ENCODE measurements at places on chromosomes 1 and 21.

DNA sequence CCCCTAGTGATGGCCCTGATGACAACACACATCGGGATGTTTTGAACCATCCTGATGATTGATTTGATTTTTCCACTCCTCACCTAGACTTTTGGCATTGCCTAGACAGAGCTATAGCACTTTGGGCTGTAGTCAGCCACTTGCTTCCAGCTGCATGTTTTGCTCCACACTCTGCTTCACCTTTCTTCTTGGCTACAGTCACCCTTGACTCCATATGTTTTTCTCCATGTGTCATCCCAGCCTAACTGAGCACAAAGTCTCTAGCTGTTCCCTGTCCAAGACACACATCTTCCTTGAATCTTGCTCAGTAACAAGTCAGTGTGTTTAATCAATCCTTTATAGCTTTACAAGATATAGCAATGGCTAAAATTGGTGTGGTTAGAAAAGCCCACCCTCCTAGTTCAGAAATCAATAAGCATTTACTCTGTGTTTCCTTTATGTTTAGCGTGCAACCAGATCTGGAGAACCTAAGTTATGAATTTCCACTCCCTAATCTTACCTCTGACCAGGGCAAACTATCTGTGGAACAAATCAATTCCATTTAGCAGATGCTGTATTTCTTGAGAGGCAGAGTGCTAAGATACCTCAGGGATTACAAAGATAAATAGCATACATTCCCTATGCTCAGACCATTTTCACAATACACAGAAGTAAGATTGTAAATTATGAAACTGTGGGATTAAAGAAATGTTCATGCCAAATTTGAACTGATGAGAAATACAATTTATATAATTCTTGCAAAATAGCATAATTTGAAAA lies 98.4 kb upstream of the LYPLAL1 start:
- no peak for DNase-seq

GRCh38 chr1:153364156-153364555 lies 6.5 kb downstream of the S100A9 start:
- no peak for DNase-seq

GRCh38 chr1:113389359-113389952 lies 859 bp upstream of the MAGI3 start:
- no peak for DNase-seq

DNA sequence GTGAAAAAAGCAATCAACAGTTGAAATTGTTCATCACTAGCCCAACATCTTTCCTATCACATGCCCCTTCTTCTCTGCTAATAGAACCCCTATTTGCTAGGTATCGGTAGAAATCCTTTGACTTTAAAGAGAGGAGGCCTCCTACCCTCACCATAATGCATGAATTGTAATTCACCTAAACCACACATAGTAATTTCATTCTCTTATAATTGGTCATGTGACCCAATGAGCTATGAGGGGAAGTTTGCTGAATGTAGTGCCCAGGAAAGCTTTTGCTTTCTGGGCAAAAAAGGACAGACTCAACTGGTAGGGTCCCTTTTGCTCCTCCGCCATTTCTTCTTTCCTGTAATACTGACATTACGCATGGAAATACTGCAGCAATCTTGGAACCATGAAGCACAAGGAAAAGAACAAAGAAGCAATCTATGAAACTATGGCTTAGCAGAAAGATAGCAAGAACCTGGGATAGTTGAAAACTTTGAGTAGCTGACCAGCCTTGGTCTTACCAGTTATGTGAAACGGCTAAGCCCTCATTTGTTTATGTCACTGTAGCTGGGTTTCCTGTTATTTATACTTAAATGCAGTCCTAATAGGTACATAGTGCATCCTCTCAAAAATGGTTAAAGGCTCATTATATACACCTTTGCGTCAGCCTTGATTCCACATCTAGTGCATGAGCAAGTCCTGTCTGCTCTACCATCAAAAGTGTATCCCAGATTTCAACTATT lies 10.2 kb upstream of the CHI3L2 start:
- DNase-seq, result no peak

GRCh38 chr1:95221306-95221705 lies 12.7 kb upstream of the RWDD3 start:
- no peak for DNase-seq

GRCh38 chr1:64687725-64688327 lies 57.0 kb upstream of the RAVER2 start:
- no peak for DNase-seq

DNA sequence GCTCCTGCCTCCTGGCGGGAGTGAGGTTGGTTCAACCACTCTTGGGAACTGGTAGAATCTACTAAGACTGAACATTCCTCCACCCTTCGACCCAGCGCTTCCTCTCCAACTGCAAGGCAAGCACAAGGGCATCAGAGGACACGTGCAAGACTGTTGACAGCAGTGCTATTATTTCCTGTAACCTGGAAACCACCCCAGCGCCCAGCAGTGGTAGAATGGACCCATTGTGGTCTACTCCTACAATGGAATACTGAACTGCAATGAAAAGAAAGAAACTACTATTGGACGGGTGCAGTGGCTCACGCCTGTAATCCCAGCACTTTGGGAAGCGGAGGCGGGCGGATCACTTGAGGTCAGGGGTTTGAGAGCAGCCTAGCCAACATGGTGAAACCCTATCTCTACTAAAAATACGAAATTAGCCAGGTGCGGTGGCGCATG lies 33.0 kb upstream of the TARDBP start:
- no peak for DNase-seq

DNA sequence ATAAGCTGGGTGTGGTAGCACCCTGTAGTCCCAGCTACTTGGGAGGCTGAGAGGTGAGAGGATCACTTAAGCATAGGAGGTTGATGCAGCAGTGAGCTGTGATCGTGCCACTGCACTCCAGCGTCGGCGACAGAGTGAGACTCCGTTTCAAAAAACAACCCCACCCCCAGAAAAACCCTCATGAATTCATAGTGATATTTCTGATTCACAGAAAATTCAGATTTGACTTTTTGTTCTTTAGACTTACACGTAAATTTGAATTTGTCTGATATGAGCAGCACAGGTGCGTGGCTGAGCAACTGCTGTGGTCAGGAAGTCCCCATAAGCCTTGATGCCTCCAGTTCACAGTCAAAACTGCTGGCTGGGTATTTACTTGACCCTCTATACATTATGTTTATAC lies 10.0 kb upstream of the MORC3 start:
- no peak for DNase-seq

DNA sequence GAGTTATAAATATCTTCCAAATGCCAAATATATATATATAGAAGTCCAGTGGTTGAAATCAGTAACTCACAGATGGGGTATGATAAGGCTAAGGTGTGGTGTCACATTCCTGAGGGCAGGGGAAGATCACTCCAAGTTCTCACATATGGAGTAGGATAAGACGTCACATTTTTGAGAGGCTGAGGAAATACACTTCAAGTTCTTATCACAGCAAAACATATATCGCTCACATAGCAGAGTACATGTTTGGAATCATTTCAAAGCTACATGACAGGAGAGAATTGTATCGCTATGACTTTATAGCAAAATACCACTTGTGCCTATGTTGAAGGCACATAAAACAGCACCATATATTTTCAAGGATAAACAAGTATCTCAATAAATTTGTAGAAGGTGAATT lies 55.1 kb downstream of the RBM11 start:
- DNase-seq, result no peak

- no peak for DNase-seq
Measured at GRCh38 chr1:30986755-30987154, 78.2 kb upstream of the SDC3 start.

DNA sequence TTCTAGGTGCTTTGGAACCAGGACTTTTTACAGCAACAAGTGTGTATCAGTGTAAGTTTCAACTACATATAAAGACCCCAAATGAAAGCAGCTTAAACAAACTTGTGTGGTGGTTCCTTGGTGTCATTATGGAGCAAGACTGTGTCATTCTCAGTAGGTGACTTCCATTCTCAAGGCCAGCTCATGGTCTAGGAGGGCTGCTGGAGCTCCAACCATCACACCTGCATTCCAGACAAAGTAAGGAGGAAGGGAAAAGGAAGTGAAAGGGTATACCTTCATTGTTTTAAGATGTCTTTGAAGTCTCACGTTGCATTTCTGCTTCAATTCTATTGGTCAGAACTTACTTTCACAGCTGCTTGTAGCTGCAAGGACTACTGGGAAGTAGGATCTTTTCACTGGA lies 188.6 kb downstream of the C1orf94 start:
- no peak for DNase-seq

DNA sequence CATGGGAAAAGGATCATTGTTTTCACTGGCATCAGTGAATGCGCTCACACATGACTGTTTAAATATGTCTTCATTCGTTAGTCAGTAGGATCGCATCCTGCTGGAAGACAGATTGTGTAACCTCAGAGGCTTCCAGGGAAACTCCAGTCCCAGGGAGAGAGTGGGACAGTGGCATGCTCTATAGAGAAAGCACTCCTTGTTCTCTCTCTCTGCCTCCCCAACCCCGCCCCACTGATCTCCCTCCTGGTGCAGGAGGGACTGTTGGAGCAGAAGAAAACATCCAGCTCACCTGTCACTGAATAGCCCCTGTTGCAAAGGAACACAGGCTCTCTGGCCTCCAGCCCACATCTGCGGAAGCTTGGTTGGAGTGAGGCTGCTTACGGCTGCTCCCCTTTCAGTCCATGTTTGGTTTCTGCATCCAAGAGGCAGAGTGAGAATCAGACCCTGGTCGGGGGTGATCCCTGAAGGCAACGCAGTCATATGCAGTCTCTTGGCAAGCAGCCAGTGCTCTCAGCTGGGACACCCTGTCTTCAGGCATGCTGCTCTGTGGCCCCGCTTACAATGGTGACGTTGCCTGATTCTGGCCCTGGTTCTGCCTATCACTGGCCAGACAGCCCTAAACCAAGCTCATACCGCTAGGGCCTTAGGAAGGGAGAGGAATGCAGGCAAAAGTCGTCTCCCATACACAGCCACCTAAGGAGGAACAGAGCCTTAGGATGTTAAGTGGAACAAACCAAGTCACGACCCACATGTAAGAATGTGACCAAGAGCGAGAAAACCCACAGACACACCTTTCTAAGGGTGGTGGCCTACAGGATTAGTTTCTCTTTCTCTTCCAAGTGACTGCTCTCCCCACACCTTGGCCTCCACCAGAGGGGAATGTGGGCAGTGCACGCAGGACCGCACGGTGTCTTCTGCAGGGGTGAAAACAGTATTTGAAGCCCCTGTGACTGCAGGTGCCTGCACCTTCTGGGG lies 39.7 kb downstream of the BACE2 start:
- DNase-seq, result no peak

DNA sequence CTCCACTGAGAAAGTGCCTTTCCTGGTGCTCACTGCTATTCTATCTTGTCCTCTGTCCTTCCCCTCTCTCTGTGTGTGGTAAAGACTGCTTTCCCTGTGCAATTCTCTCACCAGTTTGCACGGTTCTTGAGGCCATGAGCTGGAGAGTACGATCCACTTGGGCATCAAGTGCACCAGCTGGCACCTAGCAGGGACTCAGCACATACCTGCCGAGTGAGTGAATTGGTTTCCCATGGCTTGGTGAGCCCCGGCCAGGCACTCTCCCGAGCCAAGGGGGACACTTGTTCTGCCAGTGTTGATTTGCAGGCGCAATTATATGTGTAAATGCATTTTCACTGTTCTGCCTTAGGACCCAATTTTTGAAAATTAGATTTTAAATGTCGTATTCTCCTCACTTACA lies 313.5 kb downstream of the DISC1 start:
- DNase-seq, result no peak

GRCh38 chr1:112636056-112636455 lies 16.4 kb downstream of the CAPZA1 start:
- DNase-seq, result no peak

DNA sequence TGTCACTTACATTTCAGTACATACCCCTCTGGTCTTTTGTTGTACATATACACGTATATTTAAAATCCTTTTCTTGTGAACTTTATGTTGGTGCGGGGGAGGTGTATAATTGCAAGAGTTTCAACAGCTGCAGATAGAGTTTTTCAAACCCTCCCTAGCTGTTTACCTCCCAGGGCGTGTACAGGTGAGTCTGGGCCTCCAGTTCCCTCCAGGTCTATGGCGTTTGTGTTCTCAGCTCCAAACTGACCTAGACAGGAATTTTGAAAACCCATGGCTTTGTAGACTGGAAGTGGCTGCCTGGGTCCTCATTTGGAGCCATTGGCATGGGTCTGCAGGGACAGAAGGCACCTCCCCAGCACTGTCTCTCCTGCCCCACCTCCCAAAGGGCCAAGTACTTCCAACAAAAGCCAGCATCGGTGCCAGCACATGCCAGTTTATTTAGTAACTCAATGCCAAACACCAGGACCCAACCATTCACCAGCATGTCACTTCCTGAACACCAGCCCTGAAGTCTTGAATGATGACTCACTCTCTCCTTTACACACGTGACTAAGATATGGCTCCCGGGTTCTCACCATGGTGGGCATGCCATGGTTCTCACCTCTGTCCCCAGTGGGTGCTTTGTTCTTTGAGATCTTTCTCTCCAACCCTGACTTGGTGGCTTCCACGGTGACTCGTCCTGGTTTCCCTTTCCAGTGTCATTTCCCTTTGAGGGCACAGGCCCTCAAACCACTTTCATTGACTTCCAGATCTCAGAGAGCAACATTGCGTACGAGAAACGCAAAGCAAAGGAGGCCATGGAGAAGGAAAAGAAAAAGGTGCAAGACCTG lies 57.3 kb upstream of the EFHD2 start:
- peak; percentile 2 for DNase-seq

- DNase-seq, result no peak
Measured at GRCh38 chr1:4267381-4268261, 367.5 kb upstream of the C1orf174 start.

- no peak for DNase-seq
Measured at GRCh38 chr21:16419188-16419921, 689.6 kb downstream of the USP25 start.

DNA sequence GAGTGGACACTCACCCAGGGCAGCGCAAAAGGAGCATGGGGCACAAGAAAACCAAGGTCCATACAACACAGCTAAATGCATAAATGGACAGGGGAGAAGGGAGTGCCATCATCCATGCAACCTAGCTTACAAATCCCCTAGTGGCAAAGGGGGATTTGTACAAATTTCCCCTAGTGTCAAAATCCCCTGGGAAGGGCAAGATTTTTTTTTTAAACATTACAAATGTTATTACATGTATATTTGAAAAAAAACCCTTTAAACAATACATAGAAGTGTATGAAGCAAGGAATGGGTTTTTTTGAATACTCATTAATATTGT lies 89.6 kb upstream of the IVNS1ABP start:
- no peak for DNase-seq

- DNase-seq, result no peak
Measured at GRCh38 chr1:229693129-229693900, 67.3 kb downstream of the URB2 start.

- DNase-seq, result no peak
Measured at GRCh38 chr21:45034556-45035476, 39.6 kb upstream of the ADARB1 start.

Measured in activated CD4-positive, alpha-beta T cell treated with anti-CD3 and anti-CD28 coated beads, Interleukin-2, amount 50 U/mL, for 4 hours (primary cell).